ENCODE measurements at places on chromosomes 5 and 9.
A peak's percentile ranks its signal among the peaks of the same experiment; 100 is the strongest.

DNA sequence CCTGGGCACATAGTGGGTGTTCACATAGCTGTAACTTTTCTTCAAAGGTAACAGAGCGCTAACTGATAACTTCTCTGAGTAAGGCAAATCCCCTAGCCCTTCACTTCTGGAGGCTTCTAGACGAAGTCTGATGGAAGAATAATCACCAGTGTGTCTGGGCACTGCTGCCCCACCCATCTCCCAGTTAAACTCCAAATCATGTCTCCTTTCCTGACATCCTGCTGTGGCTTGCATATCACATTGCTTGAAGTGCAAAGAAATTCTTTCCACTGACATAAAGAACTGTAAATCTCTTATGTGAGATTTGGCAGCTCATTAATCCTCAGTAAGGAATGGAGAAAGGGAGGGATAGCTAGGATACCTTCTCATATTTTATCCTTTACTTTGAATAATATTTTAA is 74.6 kb downstream of the MARCHF11 start:
- no peak for DNase-seq

- DNase-seq, result peak; percentile 51
Measured at GRCh38 chr5:146947181-146947941, 68.8 kb upstream of the PPP2R2B start.

GRCh38 chr5:4244306-4244705 is 648.7 kb downstream of the IRX1 start:
- no peak for DNase-seq

DNA sequence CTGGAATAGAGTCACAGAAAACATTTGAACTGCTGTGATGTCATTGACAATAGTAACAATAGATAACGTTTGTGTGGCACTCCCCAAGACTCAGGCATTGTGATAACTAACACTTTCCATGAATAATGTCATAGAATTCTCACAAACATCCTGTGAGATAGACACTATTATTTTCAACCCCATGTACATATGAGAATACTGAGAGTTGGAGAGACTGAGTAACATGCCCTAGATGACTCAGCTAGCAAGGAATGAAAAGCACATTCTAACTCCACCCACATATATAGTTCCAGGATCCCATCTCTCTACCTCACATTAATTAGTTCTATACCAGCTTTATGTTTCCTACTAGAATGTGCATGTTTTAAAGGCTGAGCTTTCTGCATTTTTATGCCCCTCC is 71.4 kb downstream of the ASTN2 start:
- DNase-seq, result no peak

DNA sequence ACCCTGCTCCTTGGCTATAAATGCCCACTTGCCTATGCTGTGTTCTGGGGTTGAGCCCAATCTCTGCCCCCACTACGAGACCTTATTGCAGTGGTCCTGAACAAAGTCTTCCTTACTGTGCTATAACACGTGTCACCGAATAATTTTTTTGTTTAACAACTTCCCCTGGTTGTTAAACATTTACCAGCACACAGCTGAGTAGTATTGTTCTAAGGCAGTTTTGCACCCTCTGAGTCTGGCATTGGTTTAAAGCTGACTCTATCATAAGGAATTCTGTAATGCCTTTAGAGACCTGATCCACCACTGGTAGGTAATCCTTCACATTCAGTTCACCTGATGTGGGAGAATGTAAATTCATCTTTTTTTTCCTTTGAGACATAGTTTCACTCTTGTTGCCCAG is 25.6 kb upstream of the ANKRD31 start:
- no peak for DNase-seq

DNA sequence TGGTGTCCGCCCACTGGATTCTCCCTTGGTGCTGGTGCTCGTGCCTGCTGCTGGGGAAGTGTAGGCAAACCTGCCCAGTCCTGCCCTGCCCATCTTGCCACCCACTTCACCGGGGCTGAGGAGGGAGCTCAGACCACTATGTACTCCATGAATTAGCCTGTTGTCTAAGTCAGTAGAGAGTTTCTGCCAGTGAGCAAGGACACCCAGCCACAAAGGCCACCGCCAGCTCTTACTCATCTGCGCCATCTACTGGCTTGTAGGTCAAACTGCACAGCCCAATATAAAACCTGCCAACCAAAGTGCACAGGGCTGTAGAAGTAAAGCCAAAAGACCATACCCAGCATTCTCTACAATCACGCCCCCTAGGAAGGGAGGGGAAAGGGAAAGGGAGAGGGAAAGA is 102.3 kb downstream of the GLIS3 start:
- peak; percentile 67 for DNase-seq

DNA sequence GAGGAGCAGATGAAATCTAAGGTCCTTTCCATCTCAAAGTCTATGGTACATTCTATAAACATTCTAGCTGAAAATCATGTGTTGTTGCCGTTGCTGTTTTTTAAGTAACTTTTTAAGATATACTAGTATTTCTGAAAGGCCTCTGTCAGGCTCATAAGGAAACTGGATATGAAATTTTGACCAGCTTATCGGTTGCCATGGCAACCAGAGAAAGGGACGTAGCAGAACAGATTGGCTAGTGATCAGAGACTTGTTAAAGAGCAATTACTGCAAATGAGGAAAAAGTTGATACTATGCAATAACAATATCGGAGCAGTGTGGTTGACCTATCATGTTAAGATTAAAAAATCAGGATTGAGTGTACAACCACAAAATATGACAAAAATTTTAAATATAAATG is 57.0 kb upstream of the RNF180 start:
- DNase-seq, result no peak

DNA sequence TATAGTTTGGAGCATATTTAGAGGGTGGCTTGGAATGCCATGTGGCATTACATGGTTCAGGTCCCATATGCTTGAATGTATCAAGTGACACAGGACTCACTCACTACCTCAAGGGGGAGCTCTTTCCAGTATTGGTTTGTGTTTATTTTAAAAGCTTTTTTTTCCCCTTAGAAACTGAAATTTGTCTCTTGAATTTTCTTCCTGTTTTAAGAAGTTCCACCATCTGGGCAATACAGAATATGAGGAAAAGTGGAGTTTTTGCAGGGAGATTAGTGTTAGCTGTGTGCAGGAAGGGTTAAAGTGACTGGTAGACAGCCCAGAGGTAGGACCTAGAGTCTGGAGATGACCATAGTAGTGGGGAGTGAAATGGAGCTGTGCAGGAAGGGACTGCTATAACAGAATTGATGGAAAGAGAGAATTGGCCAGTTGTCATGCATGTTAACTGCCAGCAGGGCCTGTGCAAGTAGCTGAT is 36.6 kb downstream of the CTNNA1 start:
- peak; percentile 79 for DNase-seq

DNA sequence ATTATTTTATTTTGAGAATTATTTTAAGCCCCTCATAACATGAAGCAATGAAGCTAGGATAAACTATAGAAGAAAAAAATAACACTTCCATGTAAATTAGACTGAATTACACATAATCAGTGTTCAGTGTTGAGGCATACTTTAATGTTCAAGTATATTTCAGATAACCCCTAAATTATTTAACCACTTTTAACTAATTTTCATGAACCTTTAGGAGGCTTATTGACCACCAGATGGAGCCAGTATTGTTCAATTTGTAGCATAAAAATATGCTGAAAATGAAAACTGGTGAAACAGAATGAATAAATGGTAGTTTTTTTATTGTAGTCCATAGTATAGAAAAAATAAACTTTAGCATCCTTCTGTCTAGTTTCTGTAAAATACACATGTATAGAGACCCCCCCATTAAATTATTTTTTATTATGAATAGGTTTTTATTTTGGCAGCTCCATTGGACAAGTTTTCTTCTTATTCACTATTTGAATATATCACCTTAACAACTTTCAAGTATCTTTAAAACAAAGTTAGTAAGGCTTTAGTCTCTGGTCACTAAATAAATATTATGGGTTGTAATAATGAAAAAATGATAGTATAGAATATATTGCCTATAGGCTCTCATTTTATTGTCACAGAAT is 190.1 kb downstream of the CWC27 start:
- peak; percentile 61 for DNase-seq

DNA sequence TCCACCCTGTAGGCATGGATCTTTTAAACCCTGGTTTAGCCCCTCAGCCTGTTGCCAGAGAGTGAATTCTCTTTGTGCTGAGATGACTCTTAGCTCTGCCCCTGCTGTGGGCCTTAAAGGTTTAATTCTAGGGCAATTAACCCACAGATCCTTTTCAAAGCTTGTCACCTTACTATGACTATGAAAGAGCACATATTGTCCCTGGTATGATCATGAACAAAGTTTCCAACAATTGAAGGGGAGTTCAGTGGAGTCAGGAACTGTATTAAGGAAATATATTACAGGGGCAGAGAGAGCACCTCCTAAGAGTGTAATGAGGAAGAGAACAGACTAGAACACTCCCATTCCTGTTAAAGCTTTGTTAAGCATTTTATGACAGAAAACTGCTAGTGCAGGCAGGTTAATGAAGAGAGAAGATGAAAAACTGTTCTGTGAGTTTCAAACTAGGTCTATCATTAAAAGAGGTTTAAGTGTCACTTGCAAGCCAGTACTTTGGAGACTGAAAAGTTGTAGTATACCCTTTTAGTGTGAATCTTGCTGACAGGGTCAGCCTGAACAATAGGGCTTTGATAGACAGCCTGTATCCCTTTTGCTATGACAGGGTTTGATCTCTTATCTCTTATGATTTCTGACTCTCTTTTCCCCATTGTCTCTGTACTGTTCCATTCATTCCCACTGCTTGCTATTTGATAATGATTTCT is 104.2 kb upstream of the ELL2 start:
- no peak for DNase-seq

GRCh38 chr5:31186672-31187267 is 6.7 kb upstream of the CDH6 start:
- DNase-seq, result peak; percentile 60

DNA sequence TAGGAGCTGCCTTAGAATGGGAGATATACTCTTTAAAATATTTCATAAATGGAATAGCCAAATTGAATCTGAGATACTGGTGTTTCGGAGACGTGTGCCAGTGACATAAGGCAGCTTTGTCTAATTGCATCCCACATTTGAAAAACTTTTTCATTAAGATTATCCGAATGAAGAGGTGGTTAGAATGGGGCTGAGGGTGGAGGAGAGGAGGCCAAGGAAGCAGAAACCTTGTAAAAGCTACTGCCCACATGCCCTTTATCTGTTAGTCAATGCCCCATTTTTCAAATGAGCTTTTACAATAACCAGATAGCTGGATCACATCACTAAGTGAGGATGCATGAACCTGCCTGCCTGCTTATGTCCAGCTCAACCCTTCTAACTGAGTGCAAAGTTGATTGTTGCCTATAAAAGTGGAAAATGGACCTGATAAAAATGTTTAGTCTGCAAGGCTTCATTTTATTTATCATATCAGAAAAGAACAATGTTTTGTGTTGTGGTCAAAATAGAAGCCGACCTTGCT is 34.8 kb downstream of the SNX24 start:
- no peak for DNase-seq

DNA sequence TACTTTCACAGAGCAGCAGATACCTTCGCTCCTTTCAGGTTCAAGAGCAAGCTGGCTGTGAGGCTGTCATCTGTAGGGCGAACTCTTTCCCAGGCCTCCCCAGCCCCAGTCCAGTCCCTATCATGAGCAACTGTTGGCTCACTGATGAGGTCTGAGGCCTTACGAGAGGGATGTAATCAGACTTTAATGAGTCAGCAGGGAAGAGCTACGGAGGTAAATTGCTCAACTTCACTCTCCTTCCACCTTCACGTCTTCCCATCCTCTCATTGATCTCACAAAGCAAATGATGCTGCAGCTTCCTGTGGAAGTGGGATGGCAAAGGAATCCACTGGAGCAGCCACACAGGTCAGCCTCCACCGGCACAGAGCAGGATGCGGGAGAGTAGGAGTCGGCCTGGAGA is 130.7 kb upstream of the TBCA start:
- no peak for DNase-seq

DNA sequence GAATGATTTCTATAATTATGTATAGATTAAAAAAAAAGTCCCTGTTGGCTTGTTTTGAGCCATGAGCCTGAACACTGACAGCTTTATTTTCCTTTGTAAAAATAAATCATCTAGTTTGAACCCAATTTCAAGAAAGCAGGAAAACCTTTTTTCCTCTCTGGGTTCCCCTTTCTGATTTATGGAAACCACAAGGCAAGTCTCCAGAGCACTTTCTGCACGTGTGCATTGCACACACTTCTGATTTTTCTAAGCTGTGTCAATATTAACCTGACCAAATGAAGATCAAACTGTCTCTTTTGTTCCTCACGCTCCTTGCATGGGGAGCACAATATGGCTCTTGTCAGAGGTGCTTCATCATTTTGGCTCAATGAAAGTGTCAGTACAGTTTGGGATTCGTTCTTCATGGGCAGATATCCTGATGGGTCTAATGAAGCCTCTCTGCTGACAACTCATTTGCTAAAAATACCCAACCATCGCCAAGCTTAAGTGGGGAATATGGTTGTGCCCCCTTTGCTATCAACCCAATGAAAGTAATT is 39.2 kb upstream of the PCA3 start:
- DNase-seq, result no peak

DNA sequence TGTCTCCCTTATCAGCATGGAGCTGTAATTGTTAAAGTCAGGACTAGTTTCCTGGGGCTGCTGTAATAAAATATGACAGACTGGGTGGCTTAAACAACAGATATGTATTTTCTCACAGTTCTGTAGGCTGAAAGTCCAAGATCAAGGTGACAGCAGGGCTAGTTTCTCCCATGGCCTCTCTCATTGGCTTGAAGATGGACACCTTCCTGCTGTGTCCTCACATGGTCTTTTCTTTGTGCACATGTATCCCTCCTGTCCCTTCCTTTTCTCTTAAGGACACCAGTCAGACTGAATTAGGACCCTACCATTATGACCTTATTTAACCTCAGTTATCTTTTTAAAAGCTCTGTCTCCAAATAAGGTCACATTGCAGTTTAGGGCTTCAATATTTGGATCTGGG is 700.5 kb upstream of the MEF2C start:
- DNase-seq, result no peak

DNA sequence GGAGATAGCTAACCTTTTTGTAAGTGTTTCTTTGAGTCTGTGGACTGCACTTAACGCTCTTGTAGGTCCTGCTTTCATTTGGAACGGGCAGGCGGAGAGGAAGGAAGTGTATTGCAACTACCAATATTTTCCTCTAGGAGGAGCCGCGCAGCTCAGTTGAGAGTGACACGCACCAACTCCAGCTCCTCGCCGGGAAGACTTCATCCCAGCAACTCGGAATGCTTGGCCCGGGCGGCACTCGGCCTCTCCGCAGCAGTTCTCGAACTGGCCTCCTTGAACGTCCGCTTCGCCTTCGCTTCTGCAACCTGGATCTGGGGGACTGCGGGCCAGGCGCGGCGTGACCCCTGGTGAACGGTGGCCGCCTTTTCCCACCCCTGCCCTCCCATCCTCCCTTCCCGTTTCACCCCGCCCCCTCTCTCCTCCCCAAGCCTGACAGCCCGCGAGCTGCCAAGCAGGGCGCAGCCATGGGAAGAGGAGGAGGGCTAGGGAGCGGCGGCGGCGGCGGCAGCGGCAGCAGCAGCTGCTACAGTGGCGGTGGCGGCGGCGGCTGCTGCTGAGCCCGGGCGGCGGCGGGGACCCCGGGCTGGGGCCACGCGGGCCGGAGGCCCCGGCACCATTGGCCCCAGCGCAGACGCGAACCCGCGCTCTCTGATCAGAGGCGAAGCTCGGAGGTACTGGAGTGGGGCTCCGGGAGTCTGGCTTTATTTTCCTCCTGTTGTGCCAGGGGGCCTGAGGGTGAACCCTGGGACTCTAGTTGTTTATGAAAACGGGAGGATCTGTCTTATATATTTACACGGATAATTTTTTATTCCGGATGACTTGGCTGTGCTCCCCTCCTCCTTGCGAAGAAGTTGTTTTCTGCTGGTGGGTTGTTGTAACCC is at the start of gene GHR:
GHR (plus strand) TSS at position 155 of the 881 bp plus-strand sequence. CDS start 142,436 bp downstream, outside the sequence.
- peak; percentile 17 for DNase-seq

GRCh38 chr9:136762915-136763648 is 1.2 kb downstream of the LCN15 start:
- DNase-seq, result peak; percentile 76

Data from NAMALWA (cell line).